ENCODE measurements at places on chromosomes 5 and 9.

- H3K4me1 ChIP-seq: peaks cover 4% of the 10 kb centered on the region
- no peak overlapping the region for H3K27ac ChIP-seq
- no peak overlapping the region for H3K4me3 ChIP-seq
- no peaks in the 10 kb centered on the region for H3K27me3 ChIP-seq
These were observed 1201.4 kb upstream of the C9orf72 start for GRCh38 chr9:28774433-28775235.

DNA sequence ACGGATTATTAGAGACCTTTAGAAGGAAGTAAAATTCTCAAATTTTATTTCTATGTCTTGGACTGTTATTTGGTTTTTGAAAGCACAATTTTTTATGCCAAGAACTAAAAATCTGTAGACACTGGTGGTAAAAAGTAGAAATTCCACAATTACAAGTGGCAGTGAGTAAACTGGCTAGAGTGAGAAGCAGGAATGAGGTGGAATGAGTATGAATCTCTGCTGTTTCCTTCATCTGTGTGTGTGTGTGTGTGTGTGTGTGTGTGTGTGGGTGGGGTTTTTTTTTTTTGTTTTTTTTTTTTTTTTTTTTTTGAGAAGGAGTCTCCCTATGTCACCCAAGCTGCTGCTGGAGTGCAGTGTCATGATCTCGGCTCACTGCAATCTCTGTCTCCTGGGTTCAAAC is 94.2 kb downstream of the TLE4 start:
- peaks cover 9% of the 10 kb centered on the region for H3K4me1 ChIP-seq
- DNase-seq: no peak
- no peaks in the 10 kb centered on the region for H3K36me3 ChIP-seq

DNA sequence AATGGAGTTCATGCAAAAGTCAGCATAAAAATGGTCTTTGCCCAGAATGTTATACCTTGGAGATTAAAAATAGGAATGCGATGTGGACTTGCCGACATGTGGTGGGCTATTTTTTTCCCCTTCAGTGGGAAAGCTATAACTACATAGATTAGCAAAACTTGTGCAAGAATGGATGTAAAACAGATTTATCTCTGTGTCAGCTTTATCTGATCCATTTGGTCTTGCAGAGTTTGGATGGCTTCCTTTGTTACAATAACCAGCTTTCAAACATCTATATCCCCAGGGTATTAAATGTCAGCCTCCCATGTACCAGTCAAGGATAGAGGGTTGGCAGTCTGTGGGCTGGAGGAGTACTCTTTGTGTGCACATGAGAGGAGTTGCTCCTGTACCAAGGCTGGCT is 284.9 kb downstream of the TMEM38B start:
- DNase-seq: no peak
- H3K4me1 ChIP-seq: no peaks in the 10 kb centered on the region
- no peak overlapping the region for H3K4me3 ChIP-seq
- no peaks in the 10 kb centered on the region for H3K36me3 ChIP-seq

- peak; percentile 89 for DNase-seq
- H3K27me3 ChIP-seq: no peaks in the 10 kb centered on the region
- peaks cover 11% of the 10 kb centered on the region for H3K4me1 ChIP-seq
- no peak overlapping the region for H3K27ac ChIP-seq
- H3K4me3 ChIP-seq: no peak overlapping the region
- no peaks in the 10 kb centered on the region for H3K36me3 ChIP-seq
These were observed 4.1 kb upstream of the DNAJB5 start for GRCh38 chr9:34985311-34985899.

- H3K4me1 ChIP-seq: no peaks in the 10 kb centered on the region
- H3K27me3 ChIP-seq: no peaks in the 10 kb centered on the region
- no peak overlapping the region for H3K27ac ChIP-seq
- H3K36me3 ChIP-seq: no peaks in the 10 kb centered on the region
- no peak overlapping the region for H3K4me3 ChIP-seq
These were observed 326.1 kb downstream of the NSG2 start for GRCh38 chr5:174371600-174372094.

GRCh38 chr5:174750711-174751110 is 26.3 kb downstream of the MSX2 start:
- H3K4me1 ChIP-seq: no peaks in the 10 kb centered on the region
- H3K36me3 ChIP-seq: no peaks in the 10 kb centered on the region
- no peak for DNase-seq
- H3K27ac ChIP-seq: no peak overlapping the region
- H3K27me3 ChIP-seq: peaks cover 38% of the 10 kb centered on the region
- peak overlapping the region; percentile 72 for H3K4me3 ChIP-seq

DNA sequence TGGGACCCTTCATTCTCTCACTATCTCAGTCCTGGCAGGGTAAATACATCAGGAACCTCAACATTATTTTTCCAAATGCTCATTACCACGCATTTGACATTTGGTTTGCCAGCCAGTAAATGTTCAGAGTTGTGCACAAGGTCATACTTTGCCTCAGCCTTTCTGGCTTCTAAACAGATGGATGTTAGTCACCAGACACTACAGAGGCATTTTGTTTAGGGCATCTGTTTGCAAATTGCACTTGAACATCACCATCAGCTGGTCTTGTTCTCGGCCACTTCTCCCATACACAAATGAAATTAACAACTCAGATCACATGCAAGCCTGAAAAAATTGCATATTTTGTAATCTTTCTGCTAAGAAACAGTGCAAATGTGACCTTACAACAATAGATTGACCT is 75.0 kb upstream of the SLC1A1 start:
- H3K4me3 ChIP-seq: no peak overlapping the region
- DNase-seq: no peak
- no peaks in the 10 kb centered on the region for H3K27me3 ChIP-seq
- no peak overlapping the region for H3K27ac ChIP-seq

GRCh38 chr9:109831998-109832658 is 52.1 kb downstream of the PALM2AKAP2 start:
- no peak overlapping the region for H3K4me3 ChIP-seq
- DNase-seq: no peak
- H3K27me3 ChIP-seq: no peaks in the 10 kb centered on the region
- no peaks in the 10 kb centered on the region for H3K4me1 ChIP-seq
- no peaks in the 10 kb centered on the region for H3K36me3 ChIP-seq

DNA sequence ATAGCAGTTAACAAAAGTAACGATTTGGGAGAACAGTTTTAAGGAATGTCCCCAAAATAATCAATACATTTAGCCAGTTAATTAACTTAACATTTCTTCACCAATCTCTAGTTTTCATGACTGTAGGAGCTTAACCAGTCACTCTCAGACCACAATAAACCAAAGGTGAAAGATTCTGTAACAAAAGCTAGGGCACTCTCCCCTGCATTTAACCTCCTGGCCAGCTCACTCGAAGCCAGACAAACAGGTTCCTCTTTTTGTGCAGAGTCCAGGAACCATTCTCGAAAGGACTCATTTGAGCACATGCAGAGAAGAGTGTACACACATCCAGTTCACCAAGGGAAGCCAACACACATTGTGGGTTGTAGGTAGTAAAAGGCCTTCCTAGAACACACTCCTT is 6.5 kb downstream of the IL7R start:
- H3K36me3 ChIP-seq: no peaks in the 10 kb centered on the region
- H3K27me3 ChIP-seq: no peaks in the 10 kb centered on the region
- H3K4me3 ChIP-seq: no peak overlapping the region
- no peak overlapping the region for H3K27ac ChIP-seq
- no peak for DNase-seq

DNA sequence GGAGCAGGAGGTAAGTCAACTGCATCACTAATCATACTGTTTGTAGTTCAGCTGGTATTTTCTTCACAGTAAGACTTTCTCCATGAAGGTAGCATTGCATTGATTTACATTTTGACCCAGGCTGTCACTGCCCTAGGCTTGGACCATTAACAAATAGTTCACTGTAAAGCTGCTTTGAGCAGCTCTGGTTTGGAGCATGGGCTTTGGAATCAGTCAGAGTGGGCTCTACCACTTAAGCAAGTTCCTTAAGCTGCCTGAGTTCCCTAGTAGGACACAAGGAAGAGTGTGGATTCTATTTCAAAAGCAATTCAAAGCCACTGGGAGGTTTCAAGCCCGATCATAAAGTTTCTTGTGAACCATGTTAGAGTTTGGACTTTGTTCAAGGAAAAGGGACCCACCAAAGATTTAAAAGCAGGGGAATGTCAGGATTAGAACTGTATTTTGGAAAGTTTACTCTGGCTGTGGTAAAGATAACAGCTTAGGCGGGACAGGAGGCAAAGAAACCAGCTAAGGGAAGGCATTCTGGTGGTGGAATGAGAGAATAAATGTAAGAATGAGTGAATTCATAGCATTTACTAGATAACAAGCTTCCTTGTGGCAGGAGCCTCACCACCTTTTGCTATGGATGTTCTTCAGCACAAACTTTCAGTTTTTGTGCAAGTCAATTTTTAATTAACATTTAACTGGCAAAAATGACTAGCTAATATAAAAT is 12.3 kb upstream of the PANK3 start:
- no peak for DNase-seq
- no peak overlapping the region for H3K4me3 ChIP-seq
- H3K4me1 ChIP-seq: no peaks in the 10 kb centered on the region
- no peak overlapping the region for H3K27ac ChIP-seq

DNA sequence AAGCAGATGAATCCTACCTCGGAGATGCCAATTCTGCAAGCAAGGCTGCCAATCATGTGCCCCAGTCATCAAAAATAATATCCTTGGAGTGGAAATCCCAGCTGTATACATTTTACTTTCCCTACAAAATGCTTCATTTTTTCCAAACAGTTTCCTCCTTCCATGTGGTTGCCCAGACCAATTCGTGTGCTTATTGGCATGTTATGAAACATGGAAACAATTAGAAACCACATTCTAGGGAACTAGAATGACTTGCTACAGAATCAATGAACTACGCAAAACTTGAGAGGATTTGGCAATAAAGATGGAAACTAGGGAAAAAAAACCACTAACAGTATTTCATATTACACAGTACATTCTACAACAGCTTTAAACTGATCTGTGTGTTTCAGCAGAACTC is 584.5 kb upstream of the DMAC1 start:
- no peak for DNase-seq
- no peaks in the 10 kb centered on the region for H3K27me3 ChIP-seq
- H3K4me3 ChIP-seq: no peak overlapping the region
- no peaks in the 10 kb centered on the region for H3K36me3 ChIP-seq

DNA sequence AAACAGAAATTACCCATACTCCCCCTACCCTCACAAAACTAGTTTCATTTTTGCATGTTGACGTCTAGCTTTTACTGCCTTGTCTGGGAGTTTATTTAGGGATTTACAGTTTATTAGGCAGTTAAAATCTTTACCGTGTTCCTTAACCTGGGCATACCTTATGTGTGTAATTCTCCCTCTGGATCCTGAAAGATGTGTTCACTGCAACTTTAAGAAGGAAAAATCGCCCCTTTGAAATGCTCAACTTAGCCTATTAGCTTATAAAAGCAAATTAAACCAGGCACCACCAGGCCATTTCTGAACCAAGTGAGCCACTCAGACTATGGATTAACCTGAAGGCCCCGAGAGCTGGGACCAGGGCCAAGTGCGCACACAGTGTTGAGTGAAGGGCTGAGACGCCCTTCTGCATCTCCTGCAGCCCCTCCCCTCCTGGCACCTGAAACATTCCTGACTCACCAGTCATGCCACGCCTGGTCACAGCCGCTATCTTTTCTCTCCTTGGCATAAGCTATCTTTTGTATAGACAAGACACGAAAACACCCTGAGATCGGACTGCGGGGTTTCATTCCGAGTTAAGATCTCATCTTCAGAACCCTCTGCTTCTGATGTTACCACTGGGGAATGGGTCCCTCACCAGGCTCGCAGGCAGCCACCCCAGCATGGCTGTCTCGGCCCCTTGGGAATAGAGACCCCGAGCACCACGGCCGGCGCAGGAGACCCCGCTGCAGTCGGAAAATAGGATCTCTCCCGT is 111.9 kb downstream of the ROR2 start:
- H3K4me1 ChIP-seq: peaks cover 13% of the 10 kb centered on the region
- H3K4me3 ChIP-seq: no peak overlapping the region
- H3K27ac ChIP-seq: no peak overlapping the region
- H3K36me3 ChIP-seq: no peaks in the 10 kb centered on the region
- DNase-seq: no peak
- no peaks in the 10 kb centered on the region for H3K27me3 ChIP-seq

DNA sequence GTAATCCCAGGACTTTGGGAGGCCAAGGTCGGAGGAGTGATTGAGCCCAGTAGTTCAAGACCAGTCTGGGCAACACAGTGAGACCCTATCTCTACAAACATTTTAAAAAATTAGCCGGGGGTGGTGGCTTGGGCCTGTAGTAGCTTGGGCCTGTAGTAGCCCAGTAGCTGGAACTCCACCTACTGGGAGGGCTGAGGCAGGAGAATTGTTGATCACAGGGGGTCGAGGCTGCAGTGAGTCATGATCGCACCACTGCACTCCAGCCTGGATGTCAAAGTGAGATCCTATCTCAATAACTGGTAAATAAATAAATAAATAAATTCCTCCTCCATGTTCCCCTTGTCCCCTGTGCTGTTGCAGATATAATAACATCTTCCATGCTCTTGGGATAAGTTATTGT is 14.3 kb downstream of the VCAN start:
- no peaks in the 10 kb centered on the region for H3K27me3 ChIP-seq
- H3K4me3 ChIP-seq: no peak overlapping the region
- DNase-seq: no peak
- H3K36me3 ChIP-seq: peaks cover 31% of the 10 kb centered on the region
- no peaks in the 10 kb centered on the region for H3K4me1 ChIP-seq

- no peaks in the 10 kb centered on the region for H3K27me3 ChIP-seq
- no peaks in the 10 kb centered on the region for H3K36me3 ChIP-seq
- H3K4me1 ChIP-seq: no peaks in the 10 kb centered on the region
- no peak for DNase-seq
- H3K27ac ChIP-seq: no peak overlapping the region
These were observed 182.2 kb downstream of the RAB3C start for GRCh38 chr5:58765058-58765457.

DNA sequence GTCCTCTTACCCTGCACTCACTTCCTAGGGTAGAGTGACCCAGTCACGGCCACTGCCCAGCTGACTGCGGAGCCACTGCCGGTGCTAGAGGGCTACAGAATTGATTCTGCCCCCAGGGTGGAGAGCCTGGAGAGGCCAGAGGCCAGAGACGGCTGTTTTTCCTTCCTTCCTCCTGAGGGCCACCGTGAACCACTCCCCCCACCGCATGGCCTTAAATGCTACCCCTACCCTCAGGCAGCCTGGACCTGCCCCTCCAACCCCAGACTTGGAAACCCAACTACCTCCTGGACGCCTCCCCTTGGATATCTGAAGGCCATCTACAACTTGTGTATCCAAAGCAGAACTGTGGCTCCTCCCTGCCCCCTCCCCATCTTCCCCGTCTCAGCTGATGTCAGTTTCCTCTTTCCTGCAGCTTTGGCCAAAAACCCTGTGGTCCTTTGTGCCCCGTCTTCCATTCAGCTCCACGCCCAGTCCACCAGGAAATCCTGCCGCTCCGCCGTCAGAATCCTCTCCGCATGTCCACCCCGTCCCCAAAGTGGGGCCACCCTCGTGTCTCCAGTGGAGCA is 16.3 kb downstream of the SH2D3C start:
- H3K4me3 ChIP-seq: no peak overlapping the region
- DNase-seq: no peak
- no peak overlapping the region for H3K27ac ChIP-seq
- peaks cover 16% of the 10 kb centered on the region for H3K4me1 ChIP-seq
